Jurkat, Clone E6-1 (cell line): ENCODE measurements at places on chromosomes 5 and 9.

DNA sequence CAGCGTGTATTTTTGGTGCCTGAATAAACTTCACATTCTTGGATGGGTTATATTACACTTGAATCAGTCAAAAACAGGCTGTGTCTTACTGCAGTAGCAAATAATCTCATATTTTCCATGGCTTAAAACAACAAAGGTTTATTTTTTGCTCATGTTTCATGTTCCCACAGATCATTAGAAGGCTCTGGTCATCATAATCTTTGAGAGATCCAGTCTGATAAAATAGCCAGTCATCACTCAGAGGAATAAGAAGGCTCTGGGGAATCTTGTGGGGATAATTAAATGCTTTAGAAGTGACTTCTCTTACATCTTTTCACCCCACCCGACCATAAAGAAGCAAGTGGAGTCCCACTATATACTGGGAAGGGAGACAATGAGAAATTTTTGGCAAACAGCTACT lies 417.7 kb downstream of the PSAT1 start:
- DNase-seq = no peak

- DNase-seq = peak; percentile 84
These were observed at the start of gene SNX18 for GRCh38 chr5:54517512-54518145. Gene SNX18 (plus strand): TSS chr5:54517759. CDS start chr5:54517953, 194 bp downstream.

DNA sequence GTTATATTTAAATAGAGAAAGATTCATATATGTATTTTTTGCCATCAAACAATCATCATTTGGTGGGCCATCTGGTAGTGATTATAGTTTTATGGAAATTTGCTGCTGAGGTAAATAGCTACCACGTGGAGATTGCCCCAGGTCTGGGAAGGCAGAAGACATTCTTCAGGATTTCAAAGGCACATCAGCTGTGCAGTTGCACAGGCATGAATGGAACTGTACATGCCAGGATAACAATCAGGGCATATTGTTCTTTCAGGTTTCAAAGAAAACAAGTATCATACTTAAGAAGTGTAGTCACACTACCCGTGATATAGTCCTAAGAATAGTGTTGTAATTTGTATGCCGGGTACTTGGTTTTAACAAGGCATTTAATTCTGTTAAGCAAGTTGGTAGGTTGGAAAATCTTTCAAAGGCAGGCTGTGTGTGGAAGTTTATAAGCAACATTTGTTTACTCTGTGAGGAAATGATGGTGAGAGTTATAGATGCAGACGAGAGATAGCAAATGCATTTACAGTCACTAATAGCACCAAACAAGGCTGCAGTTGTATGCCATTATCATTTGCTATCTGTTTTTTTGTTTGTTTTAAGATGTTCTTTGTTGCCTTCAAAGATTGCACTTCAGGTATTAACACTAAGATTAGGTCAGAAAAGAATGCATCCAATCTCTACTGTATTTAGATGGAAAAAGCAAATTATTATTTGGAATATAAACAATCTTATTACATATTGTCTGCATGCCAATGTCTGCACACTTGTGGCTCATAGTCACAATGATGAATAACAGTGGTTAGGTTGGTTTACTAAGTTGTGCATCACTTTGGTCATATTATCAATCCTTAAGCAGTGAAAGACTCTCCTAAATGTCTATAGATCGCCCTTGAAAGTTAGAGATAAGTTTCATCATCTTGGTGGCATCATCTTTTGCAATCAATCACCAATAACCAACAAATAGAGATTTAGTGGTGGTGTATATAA lies 55.3 kb downstream of the RPS23 start:
- no peak for DNase-seq

DNA sequence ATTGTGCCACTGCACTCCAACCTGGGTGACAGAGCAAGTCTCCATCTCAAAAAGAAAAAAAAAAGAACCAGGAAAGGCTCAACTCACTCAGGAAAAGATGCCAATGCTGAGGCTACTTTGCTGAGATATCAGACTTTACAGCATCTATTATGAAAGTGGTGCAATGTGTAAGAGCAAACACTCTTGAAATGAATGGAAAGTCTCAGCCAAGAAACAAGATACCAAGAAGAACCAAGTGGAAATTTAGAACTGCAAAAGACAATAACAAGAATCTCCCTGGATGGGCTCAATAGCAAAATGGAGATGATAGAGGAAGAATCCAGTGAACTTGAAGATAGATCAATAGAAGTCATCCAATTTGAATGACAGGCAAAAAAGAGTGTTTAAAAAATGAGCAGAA lies 37.7 kb downstream of the TSPAN17 start:
- no peak for DNase-seq

DNA sequence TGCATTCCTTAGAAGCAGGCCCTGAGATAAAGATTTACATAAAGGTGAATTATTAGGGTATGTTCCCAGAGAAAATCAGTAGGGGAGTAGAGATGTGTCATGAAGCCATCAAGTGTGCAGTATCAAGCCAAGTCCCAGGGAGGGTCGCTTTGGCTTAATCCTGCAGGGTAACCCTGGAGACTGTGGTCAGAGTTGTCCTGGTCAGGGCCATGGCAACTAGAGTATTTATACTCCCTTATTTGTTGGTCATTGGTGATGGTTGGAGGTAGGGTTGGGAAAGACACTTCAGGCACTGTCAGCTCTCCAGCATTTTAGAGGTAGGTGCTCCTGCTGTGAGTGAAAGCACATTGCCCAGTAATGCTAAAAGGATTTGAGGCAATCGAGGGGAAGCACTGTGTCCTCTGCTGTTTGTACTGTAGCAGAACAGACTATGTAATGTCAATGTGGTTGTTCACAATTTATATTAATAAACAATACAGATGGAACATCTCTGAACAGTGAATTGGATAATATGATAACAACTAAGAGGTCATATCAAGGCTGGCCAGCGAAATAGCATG lies 108.9 kb downstream of the GDNF start:
- no peak for DNase-seq

DNA sequence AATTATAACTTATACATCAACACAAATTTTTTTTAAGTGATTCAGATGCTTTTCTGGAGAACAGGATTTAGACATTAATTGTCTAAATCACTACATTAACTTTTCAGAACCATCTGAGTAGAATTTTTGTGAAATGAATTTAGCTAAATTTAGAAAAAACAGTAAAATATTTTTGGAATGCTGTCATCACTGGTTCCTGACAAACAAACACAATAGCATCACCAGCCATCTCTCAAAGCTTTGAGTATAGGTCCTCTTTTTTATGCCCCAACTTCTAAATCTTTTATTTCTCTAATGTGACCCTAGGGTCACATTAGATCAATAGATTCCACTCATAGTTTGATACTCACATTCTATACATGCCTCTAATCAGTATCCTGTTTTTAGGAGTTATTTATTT lies 104.6 kb downstream of the PRR16 start:
- no peak for DNase-seq

DNA sequence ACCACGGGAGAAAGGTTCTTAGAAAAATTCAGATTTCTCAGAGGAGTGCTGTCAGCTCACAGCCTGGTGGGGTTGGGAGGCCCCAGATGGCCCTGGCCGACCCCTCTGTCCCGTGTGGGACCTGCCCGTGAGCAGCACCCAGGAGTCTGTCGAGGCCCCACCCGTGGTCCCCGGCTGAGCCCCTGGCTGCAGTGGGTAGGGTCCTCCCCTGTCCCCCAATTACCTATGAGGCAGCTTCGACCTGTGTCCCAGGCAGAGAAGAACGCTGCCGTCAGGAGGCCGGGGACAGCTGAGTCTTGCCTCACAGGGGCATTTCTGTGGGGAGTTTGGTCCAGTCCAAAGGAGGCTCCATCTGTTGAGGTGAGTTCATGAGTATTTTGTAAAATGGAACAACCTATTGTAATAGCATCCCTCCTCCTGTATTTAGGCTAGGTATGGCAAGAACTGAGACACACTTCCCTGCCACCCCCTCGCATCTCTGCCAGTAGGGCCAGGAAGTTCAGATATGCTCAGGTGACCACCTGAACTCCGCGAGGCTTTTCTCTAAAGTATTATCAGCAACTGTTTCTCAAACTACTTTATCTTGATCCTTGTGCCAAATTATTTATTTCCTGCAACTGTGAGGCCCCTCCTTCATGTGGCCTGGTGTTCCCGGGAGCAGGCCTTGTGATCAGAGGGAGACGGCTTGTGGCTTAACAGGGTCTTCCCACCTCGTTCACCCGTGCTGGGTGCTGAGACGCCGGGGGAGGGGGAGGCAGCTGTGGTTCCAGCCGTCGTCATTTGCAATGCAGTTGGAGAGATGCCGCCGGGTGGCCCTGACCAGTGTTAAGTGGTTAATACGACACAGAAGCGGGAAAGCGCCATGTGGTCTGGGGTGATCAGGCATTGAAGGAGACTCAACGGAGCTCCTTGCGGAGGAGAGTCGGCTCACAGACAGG lies 1.7 kb downstream of the AHRR start:
- DNase-seq = no peak

GRCh38 chr5:150579462-150580400 lies 60.7 kb upstream of the SYNPO start:
- DNase-seq = no peak
